Endothelial cell (in vitro differentiated cells): ENCODE measurements at places on chromosomes 4 and X. TPM values are rescaled to one million over a fixed set of nuclear protein-coding genes. Genes with fewer than 3 reads are reported as not detected.

DNA sequence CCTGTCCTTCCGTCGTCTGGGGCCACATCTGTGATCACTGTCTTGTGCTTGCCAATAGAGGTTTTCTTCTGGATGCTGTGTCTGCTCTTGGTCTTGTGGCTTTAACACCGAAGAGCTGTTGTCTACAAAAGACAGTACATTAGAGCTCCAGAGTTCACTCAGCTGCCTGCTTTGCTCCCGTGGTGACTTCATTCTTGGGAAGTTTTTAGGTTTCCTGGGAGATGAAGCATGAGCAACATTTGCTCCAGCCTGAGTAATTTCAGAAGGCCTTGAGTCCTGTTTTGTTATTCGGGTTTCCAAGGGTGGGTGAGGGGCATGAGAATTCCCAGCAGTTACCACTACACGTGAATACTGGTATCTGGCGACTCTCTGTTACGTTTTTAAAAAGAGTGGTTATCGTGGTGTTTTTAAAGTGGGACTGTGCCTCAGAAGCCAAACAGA, 189.2 kb downstream of the SHROOM3 start:
- H3K27ac ChIP-seq, result no peak overlapping the region
- no peaks in the 10 kb centered on the region for H3K36me3 ChIP-seq
- peaks cover 6% of the 10 kb centered on the region for H3K27me3 ChIP-seq
- H3K4me1 ChIP-seq, result peaks cover 7% of the 10 kb centered on the region
- H3K4me3 ChIP-seq, result no peak overlapping the region
- DNase-seq, result no peak

DNA sequence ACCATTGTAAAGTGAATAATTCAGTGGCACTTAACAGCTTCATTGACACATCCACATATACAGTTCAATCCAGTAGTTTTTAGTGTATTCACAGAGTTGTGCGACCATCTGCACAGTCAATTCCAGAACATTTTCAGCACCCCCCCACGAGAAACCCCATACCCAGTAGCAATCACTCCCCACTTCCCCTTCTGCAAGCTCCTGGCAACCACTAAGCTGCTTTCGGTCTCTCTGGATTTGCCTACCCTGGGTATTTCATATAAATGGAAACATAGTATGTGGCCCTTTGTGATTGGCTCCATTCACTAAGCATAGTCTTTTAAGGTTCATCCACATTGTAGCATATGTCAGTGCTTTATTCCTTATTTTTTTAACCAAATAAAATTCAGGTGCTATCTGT, 10.0 kb downstream of the MSL3 start:
- no peak overlapping the region for H3K27ac ChIP-seq
- H3K4me1 ChIP-seq, result no peaks in the 10 kb centered on the region
- H3K36me3 ChIP-seq, result peaks cover 13% of the 10 kb centered on the region
- no peak overlapping the region for H3K4me3 ChIP-seq

The EMCN gene
- total RNA-seq, result 70.4 TPM

GRCh38 chrX:9501362-9501761, 36.5 kb downstream of the TBL1X start:
- no peaks in the 10 kb centered on the region for H3K27me3 ChIP-seq
- H3K4me1 ChIP-seq, result no peaks in the 10 kb centered on the region
- H3K36me3 ChIP-seq, result peaks cover 9% of the 10 kb centered on the region
- H3K27ac ChIP-seq, result no peak overlapping the region

The MXRA5 gene
- 4.3 TPM for total RNA-seq
